ENCODE measurements at places on chromosomes 7 and 10. TPM values are rescaled to one million over a fixed set of nuclear protein-coding genes. Genes with fewer than 3 reads are reported as not detected.

The SPOCK2 gene
- 187 TPM for total RNA-seq

The ICA1 gene
- total RNA-seq = 27.0 TPM

The TSPAN15 gene
- 47.3 TPM for total RNA-seq

The TRPV5 gene
- total RNA-seq = not detected

The SPDYE16 gene
- total RNA-seq = 0.90 TPM

The PLXNA4 gene
- total RNA-seq = 7.2 TPM

The UCMA gene
- not detected for total RNA-seq

The SH2D4B gene
- 0.43 TPM for total RNA-seq

The COL1A2 gene
- total RNA-seq = 321 TPM

The AIMP2 gene
- total RNA-seq = 20.3 TPM

GRCh38 chr10:118307220-118307619 lies 34.9 kb downstream of the FAM204A start:
- no peak for DNase-seq

DNA sequence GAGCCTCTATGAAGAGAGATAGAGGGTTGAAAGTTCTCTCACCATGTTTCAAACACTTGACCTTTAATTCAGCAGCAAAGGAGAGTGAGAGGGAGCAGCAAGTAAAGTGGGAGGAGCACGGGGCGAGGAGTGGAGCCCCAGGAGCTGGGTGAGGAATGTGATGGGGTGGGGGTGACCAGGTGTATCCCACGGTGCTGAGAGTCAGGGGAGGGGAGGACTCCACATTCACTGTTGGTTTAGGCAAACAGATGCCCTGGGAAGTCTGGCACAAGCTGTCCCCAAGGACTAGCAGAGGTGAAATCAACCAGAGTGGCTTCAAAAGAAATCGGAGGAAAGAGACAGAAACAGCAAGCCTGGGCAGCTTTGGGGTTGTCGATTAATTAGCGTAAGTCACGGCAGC lies 101.8 kb upstream of the PITRM1 start:
- no peak for DNase-seq

- no peak for DNase-seq
These were observed 166.2 kb upstream of the FAM3C start for GRCh38 chr7:121562259-121562658.

DNA sequence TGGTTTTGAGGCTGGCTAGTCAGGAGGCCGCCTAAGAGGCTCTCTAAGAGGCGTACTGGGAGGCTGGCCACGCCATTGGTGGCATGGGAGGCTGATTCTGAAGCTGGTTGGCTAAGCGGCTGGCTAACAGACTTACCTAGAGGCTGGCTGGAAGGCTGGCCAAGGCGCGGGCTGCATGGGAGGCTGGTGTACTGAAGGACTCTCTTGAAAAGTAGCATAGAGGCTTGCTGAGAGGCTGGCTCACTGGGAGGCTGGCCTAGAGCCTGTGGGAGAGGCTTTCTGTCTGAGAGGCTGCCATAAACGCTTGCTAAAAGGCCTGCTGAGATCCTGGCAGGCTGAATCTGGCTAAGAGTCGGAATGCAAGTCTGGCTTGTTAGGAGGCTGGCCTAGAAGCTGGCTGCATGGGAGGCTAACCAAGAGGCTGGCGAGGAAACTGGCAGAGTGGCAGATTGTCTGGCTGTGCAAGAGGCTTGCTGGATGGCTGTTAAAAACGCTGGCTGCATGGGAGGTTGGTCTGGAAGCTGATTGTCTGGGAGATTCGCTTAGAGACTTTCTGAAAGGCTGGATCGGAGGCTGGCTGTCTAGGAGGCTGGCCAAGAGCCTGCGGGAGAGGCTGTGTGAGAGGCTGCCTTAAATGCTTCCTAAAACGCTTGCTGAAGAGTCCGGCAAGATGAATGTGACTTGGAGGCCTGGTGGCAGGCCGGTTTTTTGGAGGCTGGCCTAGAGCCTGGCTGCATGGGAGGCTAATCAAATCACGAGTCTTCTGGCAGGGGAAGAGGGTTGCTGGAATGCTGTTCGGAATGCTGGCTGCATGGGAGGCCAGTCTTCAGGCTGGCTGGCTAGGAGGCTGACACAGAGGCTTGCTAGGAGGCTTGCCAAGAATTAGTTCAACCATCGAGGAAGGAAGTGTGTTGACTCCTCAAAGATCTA lies 134.2 kb downstream of the OR13A1 start:
- DNase-seq = no peak

GRCh38 chr10:34254596-34254995 lies 560.5 kb downstream of the PARD3 start:
- DNase-seq = no peak

DNA sequence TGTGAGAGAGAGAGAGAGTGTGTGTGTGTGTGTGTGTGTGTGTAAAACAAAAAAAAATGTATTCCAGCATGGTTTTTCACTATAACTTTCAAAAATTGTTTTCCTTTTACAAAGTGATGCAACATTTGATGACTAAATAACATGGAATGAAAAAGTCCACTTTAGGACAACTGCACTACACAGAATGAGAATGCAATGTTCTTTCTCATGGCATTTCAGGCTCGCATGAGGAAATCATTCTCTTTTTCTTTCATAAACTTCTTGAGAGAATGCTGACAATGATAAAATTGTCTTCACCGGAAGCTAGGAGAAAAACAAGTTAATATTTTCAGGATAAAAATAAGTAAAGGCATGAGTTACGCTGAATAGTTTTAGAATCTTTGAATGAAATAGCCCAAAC lies 53.7 kb downstream of the SLC16A12 start:
- DNase-seq = no peak

- DNase-seq = no peak
These were observed 86.0 kb downstream of the SLC37A3 start for GRCh38 chr7:140312141-140312846.

- no peak for DNase-seq
These were observed 147.8 kb downstream of the HIBADH start for GRCh38 chr7:27514861-27515260.

DNA sequence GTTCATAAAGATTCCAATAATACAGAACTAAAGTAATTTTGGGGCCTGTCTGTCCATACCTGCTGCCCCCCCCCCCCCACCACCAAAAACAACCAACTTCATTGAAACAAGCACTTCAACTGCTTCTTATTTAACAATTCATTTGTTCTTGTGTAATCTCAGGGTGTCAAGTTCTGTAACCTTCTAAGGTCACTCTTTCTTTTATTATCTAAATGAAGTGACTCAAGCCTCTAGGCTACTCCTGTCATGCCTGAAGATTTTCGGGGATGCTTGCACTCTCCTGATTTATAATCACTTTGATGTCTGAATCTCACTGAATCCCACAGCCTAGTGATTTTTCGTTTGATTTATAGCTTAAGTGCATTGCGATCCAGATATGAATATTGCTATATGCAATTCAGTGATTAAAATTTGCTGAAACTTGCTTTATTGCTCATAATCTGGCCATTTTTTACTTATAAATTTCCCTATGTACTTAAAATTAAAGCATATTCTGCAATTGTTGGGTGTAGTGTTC lies 27.2 kb downstream of the GARIN1A start:
- no peak for DNase-seq

- no peak for DNase-seq
These were observed 12.1 kb upstream of the TRUB1 start for GRCh38 chr10:114925587-114926586.

DNA sequence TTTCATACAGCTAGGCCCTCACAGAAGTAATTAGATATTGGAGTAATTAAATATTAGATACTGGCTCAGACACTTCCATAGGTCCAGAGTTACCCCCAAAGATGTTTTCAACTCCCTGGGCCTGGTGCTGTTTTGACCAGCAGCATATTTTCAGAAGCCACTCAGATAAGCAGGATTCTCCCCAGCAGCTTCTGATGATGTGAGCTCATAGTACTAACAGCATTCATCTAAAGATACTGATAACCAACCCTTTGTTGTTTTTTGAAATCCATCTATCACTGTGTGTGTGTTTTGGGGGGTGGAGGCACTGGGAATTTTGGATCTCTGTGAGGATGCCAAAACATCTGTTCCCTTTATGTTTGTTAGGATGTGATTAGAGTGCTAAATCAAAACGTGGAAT lies 52.7 kb downstream of the VPS50 start:
- DNase-seq = no peak

DNA sequence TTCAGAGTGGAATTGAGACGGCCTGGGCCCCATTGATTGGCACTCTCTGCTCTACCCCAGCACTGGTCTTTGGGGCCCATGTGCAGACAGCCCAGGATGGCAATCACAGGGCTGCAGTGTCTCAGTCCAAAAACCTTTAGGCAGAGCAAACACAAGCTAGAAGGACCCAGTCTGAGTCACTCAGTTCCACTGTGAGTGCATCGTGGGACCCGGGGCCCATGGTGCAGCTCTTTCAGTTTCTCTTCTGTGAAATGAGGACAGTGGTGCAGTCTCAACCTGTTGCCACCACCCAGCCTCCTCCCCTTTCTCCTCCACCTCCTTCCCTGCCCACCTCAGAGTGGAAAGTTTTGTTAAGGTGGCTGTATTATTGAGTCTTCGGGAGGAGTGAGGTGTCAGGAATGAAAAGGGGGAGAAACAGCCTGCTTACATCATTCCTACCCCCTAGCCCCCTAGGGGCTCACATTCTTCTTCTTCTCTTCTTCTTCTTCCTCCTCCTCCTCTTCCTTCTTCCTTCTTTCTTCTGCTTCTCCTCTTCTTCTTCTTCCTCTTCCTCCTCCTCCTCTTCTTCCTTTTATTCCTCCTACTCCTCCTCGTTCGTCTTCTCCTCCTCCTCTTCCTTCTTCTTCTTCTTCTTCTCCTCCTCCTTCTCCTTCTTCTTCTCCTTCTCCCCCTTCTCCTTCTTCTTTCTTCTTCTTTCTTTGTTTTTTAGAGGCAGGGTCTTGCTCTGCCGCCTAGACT lies 19.5 kb upstream of the CARD11 start:
- DNase-seq = no peak

GRCh38 chr10:45607276-45607675 lies 65.3 kb downstream of the ZFAND4 start:
- DNase-seq = no peak

- no peak for DNase-seq
These were observed 60.1 kb upstream of the FAM171A1 start for GRCh38 chr10:15430969-15431771.

DNA sequence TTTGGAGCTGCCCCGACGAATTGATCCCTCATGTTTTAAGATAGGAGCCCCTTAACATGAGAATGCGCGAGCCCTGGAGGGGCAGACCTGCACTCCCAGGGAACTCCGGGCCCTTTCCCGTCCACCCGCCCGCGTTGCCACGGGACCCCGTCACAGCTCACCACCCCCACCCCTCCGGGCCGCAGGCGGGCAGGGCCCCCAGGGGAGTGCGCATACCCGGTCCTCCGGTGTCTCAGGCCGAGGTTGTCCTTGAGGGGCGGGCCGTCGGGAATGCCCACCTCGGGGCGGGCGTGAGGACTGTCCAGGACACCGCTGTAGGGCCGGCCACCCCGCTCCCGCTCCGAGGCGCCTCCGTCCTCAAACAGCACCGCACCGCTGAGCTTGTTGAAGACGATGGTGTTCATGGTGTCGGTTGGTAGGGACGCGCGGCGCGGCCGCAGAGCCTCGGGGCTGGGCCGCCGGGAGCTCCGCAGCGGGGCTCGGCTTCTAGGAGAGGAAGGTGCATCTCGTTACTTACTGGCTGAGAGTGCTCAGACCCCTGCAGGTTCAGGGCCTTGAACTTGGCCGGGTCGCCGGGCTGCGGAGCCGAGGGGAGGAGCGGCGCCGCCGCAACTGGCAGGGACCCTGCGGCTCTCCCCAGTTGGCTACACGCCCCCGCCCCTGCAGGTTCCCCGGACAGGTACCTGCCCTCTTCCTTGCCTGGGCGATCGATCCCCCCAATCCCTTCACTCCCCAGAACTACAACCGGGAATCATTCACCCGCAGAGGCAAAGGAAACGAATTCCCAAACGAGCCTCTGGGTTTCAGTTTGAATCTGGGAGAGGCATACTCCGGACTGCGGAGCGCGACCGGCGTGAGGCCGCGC lies 2.4 kb downstream of the MKX start:
- DNase-seq = peak; percentile 70

GRCh38 chr7:143388491-143389101 lies 7.5 kb downstream of the ZYX start:
- no peak for DNase-seq

Data from upper lobe of right lung (tissue), 1 donor.